ENCODE measurements at places on chromosomes 6 and 20.

DNA sequence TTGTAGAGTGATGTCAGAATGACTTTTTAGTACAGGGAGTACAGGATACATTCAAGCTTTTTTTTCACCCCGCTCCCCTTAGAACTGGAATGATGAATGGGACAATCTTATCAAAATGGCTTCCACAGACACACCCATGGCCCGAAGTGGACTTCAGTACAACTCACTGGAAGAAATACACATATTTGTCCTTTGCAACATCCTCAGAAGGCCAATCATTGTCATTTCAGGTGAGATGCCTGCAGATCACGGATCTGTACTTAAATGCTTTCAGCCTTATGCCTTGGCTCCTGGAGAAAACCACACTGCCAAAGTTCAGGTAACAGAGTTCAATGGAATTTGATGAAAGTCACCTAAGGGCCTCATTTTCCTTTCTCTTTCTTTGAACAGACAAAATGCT lies 8.5 kb downstream of the TNFAIP3 start:
- DNase-seq: no peak

- DNase-seq: no peak
Measured at GRCh38 chr6:90820436-90820835, 233.6 kb upstream of the MAP3K7 start.

GRCh38 chr6:32198345-32198696 lies 5.9 kb upstream of the GPSM3 start:
- DNase-seq: no peak

GRCh38 chr20:1392443-1392692 lies 486 bp downstream of the FKBP1A start:
- DNase-seq: no peak

DNA sequence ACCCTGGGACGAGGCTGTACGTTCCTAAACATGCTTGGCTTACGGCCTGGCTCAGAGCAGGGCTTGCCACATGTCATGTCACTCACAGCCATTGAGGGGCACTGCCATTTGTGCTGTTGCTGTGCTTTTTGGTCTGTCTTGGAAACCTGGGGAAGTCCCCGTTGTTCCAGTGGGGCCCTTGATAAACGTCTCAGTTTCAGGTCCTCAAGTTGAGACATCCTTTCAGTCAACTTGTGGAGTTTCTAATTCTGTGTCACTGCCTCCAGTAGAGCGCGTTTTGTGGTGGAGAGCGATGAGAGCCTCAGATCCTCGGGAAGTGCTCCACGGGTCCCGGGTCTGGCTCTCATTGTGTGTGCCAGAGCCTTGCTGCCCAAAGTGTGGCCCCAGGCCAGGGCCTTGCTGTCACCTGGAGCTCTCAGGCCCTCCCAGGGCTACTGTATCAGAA lies 43.0 kb upstream of the CCR6 start:
- DNase-seq: no peak

GRCh38 chr20:45359069-45359405 lies 3.9 kb upstream of the SYS1 start:
- DNase-seq: no peak

- no peak for DNase-seq
Measured at GRCh38 chr6:126949786-126950185, 168.7 kb upstream of the RSPO3 start.

Measured in NCI-H446 treated with DMSO at 0.1 percent for 48 hours (cell line).